ENCODE measurements at places on chromosomes 7 and 10. TPM values are rescaled to one million over a fixed set of nuclear protein-coding genes. Genes with fewer than 3 reads are reported as not detected.

The TAS2R3 gene
- total RNA-seq: 11.4 TPM

The SHTN1 gene
- 18.3 TPM for total RNA-seq

The UNCX gene
- not detected for total RNA-seq

The AASS gene
- total RNA-seq: 1.4 TPM

The SLC29A4 gene
- total RNA-seq: 0.29 TPM

The C10orf143 gene
- total RNA-seq: 4.0 TPM

The NOM1 gene
- total RNA-seq: 32.6 TPM

The BICC1 gene
- total RNA-seq: not detected

The STAG3 gene
- total RNA-seq: 9.5 TPM

All from naive thymus-derived CD4-positive, alpha-beta T cell (primary cell).